ENCODE measurements at places on chromosomes 7 and 10.
A peak's percentile ranks its signal among the peaks of the same experiment; 100 is the strongest.

DNA sequence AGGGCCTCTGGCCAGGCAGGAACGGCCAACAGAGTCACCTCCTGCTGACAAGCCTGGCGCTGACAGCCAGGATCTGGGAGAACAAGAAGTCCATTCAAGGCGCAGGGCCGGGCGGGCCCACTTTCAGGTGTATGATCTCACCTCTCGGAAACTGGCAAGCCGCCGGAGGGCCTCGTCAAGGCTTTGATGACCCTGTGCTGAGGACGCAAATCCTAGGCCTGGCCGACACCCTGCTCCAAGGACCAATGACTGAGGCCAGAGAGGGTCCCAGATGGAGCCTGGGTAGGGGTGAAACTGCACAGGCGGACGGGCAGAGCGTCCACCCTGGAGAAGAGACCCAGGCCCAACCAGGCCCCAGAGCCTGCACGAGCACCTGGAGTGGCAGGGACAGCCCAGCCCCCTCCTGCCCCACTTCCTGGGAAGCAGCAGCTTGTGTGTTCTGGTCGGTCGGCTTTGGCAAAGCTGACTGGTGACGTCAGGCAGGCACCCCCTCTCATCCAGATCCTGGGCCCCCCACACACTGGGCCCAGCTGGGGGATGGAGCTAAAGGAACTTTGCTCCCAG is 30.6 kb downstream of the MYL10 start:
- no peak for DNase-seq

DNA sequence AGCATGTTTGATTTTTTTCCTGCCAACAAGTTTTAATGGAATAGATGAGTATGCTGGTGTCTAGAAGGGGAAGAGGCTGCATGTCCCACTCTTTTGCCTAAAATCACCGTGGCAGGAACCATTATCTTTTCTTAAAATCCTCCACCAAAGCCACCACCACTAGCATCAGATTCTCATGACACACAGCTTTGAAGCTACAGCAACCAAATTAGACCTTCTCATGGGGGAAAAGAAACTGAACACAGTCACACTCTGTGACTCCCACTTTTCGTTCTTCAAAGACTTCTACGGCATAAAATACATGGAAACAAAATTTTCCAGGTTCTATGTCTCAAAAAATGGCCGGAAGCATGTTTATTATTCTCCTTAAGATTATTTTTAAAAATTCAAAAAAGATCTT is 81.8 kb downstream of the SGMS1 start:
- DNase-seq: no peak

DNA sequence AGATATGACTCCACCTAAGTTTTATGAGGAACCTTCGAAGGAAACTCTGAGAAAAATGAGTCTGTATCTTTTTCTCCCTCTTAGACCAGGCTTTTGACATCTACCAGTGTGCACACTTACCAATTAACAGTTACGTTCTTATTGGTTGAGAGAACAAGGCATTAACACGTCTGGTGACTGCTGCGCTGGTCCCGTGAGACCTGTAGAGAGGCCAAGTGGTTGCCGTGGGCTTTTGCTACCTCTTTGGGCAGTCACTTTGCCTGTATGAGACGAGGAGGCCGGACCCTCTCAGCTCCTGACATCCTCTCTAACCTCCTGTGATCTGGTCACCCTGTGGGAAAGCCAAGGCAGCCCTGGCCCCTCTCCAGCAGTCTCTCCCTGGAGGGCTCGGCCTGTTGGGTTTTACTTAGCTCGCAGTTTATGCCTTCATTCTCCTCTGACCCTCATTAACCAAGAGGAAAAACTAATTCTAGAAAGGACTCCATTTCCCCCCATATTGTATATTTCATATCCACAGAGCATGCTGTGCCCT is 513.9 kb upstream of the GALNT17 start:
- no peak for DNase-seq

- no peak for DNase-seq
Measured at GRCh38 chr10:67868132-67868531, 16.3 kb upstream of the SIRT1 start.

DNA sequence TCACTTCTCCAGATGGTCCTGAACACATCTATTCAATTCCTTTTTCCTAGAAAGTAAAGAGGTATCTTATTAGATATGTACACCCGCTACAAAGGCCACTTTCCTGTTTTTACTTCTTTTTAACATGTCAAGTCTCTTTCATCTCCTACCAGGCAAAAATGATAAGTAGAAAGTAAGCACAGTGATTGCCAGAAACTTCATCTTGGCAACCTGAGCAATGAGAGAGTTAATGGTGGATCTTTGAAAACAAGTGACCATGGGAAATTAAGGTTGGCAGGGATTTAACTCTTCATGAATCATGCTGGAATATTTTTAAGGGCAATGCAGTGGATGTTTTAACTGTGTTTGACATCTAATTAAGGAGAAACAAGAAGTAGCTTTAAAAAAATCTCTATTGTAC is 2.7 kb downstream of the SEMA3A start:
- DNase-seq: peak; percentile 54

GRCh38 chr7:131072505-131073091 is 255.1 kb upstream of the MKLN1 start:
- peak; percentile 34 for DNase-seq

DNA sequence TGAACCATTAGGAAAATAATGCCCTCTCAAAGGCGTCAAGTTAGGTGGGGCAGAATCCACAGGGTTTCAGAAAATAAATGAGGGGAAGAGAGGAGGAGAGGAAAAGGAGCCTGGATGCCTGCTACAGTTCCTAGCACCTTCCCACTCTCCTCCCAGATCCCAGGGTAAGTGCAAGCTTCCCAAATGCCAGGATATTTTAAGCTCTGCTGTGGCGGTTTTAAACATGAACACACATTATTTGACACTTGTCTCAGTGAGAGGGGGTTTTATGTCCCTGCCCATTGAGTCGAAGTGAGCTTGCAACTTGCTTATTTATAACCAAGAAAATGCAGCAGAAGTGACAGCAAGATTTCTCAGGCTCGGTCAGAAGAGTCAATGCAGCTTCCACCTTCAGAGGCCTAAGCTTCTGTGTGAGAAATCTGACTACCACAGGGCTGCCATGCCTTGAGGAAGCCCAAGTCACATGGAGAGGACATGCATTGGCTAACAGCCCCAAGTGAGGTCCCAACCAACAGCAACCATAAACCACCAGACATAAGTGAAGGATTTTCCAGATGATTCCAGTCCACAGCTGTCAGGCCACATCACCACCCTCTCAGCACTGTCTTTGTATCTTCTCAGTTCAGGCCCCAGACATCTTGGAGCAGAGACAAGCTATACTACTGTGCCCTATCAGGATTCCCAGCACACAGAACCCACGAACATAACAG is 17.9 kb upstream of the BMPER start:
- no peak for DNase-seq

GRCh38 chr10:11668847-11669610 is 57.6 kb upstream of the USP6NL start:
- no peak for DNase-seq

DNA sequence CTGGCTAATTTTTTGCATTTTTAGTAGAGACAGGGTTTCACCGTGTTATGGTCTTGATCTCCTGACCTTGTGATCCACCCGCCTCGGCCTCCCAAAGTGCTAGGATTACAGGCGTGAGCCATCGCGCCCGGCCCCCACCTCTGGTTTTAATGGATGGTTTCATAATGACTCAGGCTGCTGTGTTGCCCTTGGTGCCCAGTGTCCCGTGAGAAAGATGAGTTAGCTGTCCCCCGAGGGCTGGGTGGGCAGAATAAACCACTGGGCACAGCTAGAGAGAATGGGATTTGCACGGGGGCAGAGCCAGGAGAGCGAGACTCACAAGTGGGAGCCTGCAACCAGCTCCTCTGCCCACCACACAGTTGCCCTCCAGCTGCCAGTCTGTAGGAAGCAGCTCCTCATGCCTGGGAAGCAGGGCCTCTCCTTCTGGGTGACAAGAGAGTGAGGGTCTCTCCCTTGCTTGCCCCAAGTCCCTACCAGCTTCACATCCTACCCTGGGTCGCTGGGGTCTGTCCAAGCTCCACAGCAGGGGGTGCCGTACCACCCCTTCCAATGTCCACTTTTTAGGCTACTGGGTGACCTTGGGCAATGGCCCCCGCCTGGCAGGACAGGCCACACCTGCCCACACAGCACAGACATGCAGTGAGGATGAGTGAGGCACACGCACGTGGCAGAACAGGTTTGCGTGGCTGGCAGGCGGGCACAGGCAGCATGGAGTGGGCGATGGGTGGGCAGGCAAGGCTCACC is 16.1 kb upstream of the NDST2 start:
- DNase-seq: no peak

- DNase-seq: no peak
Measured at GRCh38 chr10:72370201-72370722, 15.5 kb upstream of the DNAJB12 start.

GRCh38 chr7:28989211-28989980 is 31.3 kb upstream of the TRIL start:
- no peak for DNase-seq

DNA sequence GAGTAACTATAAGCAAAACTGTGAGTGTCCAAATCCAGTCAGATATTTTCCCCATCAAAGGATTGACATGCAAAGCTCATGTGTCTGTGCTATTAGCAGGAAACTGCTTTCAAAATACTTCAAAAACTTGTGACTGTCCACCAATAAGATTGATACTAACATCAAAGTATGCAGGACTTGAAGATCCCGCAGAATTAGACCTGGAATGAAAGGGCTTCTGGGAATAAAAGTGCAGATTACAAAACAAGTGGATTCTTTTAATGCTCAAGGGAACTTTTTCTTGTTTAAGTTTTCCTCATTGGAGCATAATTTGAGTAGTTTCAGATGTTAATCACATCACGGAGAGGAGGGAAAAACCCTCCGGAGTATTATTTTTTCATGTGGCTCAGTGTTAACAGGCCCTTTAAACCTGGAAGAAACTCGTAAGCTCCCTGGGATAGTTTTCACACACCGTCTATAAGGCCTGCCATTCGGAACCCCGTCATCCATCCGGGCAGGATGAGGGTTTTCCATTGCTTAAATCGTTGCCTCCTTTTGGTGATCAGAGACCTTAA is 33.9 kb upstream of the MKX start:
- peak; percentile 0 for DNase-seq

GRCh38 chr10:6012121-6012905 is 35.0 kb upstream of the IL15RA start:
- DNase-seq: no peak

DNA sequence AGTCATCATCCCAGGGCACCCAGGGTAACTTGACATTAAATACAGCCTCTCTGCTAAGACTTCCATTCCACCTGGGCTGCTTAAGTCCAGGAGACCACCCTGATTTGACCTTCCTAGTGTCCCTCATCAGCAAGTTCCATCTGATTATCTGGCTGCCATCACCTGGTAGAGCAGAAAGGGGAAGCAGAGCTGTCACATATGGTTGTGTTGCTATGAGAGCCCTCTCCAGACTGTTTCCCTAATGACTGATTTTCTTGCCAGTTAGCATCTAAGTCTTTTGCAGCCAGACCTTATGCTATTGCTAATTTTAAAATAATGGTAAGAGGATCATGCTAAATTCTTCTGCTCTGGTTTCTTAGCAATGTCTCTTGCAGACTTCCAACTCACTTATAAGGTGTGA is 38.7 kb downstream of the KCNH2 start:
- no peak for DNase-seq

- DNase-seq: peak; percentile 45
Measured at GRCh38 chr7:137020351-137020750, 151.9 kb downstream of the CHRM2 start.

DNA sequence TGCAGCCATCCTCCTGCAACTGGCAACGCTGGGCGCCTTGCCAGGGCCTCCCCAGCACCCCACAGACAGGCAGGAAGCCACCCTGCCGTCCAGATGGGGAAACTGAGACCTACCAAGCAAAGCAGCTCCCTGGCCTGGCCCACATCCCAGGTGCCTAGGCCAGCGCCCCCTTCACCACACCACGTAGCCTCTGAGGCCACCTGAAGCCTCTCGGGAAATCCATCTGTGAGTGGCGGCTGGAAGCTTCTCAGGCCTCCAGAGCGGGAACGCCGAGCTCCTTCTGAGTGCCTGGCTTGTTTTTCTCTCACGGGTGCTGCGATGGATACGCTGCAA is 58.7 kb downstream of the UNCX start:
- no peak for DNase-seq

DNA sequence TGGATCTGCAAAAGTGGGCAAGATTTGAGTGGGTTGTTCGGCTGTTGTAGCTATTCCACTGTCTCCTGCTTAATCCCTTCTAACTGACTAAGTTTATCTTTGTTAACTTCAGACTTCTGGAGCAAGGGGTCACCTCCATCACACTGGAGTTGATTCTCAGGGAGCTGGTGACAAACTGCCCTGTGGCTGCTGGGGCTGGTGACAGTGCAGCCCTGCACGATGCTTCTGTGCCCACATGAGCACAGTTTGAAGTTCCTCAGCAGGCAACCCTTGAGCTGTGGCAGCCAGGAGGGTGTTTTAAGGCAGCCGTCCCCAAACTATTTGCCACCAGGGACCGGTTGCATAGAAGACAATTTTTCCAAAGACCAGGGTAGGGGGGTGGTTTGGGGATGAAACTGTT is 40.5 kb downstream of the ADRB1 start:
- DNase-seq: no peak

DNA sequence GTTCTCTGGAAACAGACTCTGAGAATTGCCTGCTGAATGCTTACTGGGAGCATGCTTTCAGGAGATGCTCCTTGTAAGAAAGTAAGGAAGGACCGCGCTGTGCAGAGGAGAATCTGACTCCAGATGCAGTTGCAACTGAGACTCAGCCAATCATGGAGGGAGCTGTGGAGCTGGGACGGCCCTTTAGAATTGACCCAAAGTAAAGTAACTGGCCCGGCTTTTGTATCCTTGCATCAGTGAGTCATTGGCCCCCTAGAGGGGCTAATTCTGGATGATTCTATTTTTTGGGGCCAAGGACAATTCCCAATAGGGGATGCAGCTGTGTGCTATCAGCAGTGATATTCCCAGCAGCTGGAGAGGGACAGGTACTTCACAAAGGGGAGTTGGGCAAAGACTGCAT is 170.4 kb downstream of the PTEN start:
- no peak for DNase-seq

DNA sequence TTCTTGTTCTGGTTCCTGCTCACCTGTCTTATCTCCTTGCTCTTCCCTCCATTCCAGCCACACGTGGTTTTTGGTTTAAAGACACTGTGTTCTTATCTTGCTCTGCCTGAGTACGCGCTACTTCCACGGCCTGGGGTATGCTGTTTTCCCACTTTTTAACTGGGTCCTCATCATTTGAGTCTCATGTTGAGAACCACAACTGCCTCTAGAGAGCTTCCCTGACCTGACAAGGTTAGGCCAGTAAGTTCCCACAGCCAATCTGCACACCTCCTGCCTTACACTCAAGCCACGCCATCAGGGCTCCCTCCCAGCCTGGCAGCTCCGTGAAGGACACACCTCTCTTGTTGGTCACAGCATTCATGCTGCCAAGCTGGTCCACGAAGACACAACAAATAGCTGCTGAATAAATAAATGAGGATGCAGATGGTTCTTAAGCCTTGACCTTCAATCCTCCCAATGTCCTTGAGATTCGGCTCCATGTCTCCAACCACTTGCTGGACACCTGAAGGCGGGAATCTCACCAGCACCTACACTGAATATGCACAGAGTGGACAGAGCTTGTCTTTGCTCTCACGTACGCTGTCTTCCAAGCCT is 201.7 kb upstream of the KLF14 start:
- DNase-seq: no peak

- DNase-seq: no peak
Measured at GRCh38 chr7:17822547-17823173, 117.6 kb downstream of the SNX13 start.

GRCh38 chr10:112327678-112328077 is 44.5 kb downstream of the TECTB start:
- DNase-seq: no peak

- DNase-seq: no peak
Measured at GRCh38 chr7:128123291-128124037, 92.2 kb upstream of the LRRC4 start.

All from IMR-90 (cell line).